ENCODE measurements at places on chromosomes 2 and 18.

DNA sequence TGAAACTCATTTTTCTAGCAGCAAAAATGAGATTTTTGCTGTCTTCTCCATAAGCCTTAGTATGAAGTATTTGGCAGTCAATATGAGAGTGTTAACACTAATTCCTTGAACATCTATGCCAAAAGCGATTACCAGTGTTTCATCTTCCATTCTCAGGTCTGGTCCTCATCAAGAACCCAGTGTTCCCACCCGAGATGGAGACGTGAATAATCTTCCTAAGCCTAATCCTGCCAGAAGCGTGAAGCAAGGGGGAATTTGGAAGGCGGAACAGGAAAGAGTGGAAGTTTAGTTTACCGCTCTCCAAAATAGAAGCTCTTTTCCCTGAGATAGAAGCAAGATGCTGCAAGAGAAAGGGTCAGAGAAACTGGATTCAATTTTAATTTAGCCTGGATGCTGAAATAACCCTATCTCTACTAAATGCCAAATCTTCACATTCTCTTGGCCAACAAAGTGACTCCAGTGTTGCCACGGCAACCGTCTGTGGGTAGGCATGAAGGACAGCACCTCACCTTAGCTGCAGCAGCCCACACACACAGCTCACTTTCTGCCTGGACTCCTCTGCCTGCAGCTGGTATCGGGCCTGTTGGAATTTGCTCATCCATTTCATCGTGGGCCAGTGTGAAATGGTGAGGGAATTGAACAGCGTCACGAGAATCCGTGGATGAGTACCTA lies 711.1 kb downstream of the CBLN2 start:
- no peak for DNase-seq

- no peak for DNase-seq
Observed at GRCh38 chr2:28612131-28612812, 116.4 kb downstream of the PLB1 start.

DNA sequence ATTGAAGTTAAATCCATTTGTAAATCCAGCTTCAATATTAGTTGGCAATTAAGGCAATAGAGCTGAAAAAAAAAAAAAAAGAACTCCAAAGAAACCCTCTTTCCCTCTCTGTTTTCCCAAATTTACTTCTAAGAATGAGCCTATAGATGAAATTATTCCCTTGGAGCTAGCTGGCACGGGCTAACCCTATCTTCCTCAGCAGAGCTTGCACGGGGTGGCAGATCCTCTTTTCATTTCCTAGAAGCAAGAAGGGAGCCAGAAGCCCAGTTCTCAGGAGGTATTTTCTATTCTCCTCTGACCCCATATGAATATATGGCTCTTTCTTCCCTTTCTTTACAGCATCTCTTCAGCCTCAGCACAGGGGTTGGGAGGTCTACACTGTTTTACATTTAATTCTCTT lies 426.0 kb downstream of the TGIF1 start:
- no peak for DNase-seq

- DNase-seq: no peak
Observed at GRCh38 chr18:23067236-23067635, 68.0 kb upstream of the CABLES1 start.

DNA sequence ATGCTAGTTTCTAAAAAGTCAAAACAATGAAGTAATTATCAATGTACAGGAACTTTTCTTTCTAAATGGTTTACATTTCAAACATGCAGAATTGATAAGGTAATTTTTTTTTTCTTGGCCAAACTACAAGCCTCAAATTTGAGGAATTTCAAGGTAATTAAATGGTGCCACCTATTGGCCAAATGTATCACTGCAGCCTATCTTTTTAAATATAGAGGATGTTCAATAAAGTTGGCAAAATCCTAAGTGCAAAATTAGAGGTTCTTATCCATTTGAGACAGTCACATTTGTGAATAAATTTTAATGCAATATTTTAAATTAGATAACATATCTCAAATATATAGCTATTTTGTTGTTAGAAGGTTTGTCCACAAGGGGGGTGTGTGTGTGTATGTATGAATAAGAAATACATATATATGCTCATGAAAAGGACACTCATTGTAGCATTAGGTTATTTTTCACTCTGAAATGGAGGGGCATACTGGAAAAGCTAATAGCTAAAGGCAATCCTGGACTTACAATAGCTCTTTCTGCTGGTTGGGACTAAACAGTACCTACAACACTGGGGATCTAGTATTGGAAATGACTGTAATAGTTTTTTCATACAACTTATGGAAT lies 26.2 kb downstream of the MMADHC start:
- no peak for DNase-seq

- DNase-seq: no peak
Observed at GRCh38 chr2:178863130-178863855, 56.1 kb upstream of the TTN start.

GRCh38 chr2:155546721-155547555 lies 785.6 kb downstream of the NR4A2 start:
- no peak for DNase-seq

- DNase-seq: no peak
Observed at GRCh38 chr18:9788140-9788539, 80.0 kb downstream of the RAB31 start.

DNA sequence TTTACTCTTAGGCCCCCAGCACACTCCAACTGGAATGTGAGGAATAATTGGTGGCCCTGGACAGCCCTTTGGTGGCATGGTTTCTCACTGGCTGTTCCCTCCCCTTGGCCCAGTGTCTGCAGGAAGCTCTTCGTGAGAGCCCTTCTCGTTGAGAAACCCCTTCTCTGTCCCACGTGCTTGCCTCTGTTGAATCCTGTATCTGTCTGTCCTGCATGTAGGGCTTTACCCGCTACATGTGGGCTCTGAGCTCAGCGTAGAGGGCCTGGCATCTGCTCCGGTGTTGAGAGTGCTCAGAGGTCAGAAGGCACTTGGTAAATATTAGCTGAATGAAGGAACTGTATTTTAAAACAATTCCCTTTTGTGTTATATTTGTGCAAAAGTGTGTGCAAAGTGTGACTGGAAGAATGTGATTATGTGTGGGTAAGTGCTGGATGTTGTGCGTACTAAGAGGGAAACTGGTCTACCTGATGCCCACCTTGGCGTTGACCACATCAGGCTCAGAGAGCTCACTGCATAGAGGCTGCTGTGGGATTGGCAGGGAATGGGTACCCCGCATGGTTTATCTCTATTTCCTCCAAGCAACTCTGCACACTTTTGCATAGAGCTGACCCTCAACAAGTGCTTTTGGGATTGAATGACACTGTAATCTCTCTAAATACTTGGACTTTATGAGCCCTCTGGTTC lies 40.0 kb downstream of the RNF144A start:
- DNase-seq: no peak

GRCh38 chr2:188512456-188512855 lies 220.8 kb downstream of the GULP1 start:
- DNase-seq: no peak

DNA sequence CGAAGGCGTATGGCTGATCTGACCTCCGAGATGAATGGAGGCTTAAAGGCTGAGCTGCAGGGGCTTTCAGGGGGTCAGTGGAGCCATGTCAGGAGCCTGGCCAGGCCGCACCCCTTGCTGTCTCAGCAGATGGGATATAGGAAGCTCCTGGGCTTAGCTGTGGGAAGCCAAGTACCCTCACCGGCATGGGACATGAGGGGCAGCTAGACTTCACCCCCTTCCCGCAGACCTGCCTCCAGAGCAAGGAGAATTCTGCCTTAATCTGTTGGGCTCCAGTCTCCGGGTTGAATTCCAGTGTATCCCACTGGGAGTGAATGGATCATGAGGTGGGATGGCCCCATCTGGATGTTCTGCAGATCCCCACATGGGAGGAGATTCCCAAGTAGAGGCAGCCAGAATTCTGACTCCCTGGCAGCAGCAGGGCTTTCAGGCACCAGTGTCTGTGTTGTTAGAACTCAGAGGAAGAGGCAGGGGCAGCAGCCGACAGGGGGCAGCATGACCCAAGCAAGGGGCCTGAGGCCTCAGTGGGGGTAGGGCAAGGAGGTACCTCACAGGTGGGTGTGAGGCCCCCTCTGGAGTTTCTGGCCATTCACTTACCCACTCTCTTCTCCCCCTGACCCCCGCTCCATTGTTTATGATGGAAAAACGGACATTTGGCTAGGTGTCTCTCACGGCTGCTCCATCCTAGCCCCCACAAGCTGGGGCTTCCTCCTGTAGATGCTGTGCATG lies 19.1 kb downstream of the CAPG start:
- peak; percentile 62 for DNase-seq

DNA sequence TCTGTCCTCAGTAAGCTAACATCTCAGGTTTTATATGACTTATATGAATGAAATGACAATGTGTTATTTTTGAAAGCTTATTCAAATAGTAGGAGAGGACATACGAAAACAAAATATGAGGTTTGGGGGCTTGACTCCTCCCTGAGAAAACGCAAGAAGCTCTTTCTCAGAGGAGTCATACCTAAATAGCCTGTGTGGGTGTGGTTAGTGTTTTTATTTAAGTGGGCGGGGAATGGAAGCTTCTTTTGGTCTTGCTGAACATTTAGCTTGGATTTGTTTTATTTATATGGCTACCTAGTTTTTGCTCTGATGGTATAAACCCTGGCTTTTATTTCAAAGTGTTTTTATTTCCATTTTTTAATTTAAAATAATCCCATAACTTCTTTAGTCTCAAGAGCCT lies 72.1 kb upstream of the DSG1 start:
- no peak for DNase-seq

GRCh38 chr2:15591692-15592463 lies at the start of gene DDX1:
DDX1 (plus strand) TSS chr2:15591868; CDS start chr2:15591934, 66 bp downstream.
- DNase-seq: peak; percentile 75

- no peak for DNase-seq
Observed at GRCh38 chr18:61348230-61348629, 15.0 kb downstream of the CDH20 start.
